ENCODE measurements at places on chromosomes 7 and 10. TPM values are rescaled to one million over a fixed set of nuclear protein-coding genes. Genes with fewer than 3 reads are reported as not detected.

GRCh38 chr10:94591461-94592205, 46.0 kb downstream of the HELLS start:
- DNase-seq: no peak

DNA sequence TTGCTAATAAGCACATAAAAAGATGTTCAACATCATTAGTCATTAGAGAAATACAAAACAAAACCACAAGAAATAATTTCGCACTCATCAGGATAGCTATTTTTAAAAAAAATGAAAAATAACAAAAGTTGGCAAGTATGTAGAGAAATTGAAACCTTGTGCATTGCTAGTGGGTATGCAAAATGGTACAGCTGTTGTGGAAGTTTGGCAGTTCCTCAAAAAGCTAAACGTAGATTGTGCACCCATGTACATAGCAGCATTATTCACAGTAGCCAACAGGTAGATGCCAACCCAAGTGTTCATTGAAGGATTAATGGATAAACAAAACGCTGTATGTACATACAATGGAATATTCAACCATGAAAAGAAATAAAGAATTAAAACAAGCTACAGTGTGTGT, 35.3 kb upstream of the STARD3NL start:
- DNase-seq: no peak

GRCh38 chr10:71264345-71265200, 52.2 kb downstream of the UNC5B start:
- DNase-seq: no peak

- no peak for DNase-seq
These were observed 658 bp upstream of the FZD8 start for GRCh38 chr10:35642793-35643114.

CRPPA gene
- total RNA-seq: 15.9 TPM

DNA sequence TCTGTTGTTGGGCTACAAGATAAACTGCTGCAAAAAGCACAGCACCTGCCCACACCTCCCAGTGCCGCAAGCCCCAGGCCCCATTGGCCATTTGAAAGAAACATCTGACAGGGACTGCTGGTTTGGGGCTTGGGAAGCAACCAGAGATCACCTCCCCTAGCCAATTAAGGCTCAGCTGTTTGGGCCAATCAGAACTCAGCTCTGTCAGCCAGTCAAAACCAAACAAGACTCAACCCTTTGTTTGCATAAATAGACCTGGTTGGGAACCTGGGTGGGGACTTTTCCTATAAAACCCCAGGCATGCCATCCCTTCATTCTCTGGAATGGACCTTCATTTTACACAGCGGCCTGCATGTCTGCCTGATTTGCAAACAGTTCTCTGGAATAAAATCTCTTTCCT, 17.2 kb upstream of the NME8 start:
- no peak for DNase-seq

TMEM139 gene
- total RNA-seq: 3.2 TPM

JCAD gene
- 51.7 TPM for total RNA-seq

GRCh38 chr10:68336754-68337351, 4.1 kb upstream of the PBLD start:
- no peak for DNase-seq

IDI2 gene
- total RNA-seq: not detected

PAPOLB gene
- total RNA-seq: 0.91 TPM

DNA sequence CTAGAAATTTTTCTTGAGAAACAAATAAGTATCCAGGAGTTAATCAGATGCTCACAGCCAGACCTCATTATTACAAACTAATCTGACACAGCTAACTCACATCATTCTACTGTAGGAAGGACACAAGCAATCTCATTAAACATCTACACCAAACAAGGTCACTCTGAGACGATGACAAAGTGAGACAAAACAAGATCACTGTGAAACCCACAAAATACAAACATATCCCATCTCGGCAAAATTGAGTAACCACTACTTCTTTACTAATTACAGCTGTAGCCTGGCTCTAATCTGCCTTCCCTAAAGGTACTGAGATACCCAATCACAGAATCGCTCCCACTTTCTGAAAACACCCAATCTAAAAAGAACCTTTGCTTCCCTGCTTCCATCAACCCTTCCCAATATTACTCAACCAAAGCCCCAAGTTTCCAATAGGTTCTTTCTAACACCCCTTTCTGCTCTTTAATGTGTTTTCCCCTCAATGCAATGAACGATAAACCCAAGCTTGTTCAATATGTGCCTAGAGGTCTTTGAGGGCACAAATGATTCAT, 26.9 kb downstream of the CCDC6 start:
- no peak for DNase-seq

DNA sequence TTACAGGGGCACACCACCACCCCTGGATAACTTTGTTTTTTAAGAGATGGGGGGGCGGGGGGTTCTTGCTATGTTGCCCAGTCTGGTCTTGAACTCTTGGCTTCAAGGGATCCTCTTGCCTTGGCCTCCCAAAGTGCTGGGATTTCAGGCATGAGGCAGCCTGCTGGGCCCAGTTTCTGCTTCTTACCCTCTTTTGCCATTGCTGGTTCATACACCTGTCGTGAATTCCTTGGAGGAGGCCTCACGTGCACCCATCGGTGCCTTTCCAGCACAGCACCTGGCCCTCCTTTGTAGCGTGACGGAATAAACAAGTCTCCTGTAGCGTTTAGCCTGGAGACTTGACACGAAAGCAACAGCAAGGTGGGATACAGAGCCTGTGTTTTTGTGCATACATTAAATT, 75.5 kb downstream of the CARD11 start:
- DNase-seq: peak; percentile 5

DNA sequence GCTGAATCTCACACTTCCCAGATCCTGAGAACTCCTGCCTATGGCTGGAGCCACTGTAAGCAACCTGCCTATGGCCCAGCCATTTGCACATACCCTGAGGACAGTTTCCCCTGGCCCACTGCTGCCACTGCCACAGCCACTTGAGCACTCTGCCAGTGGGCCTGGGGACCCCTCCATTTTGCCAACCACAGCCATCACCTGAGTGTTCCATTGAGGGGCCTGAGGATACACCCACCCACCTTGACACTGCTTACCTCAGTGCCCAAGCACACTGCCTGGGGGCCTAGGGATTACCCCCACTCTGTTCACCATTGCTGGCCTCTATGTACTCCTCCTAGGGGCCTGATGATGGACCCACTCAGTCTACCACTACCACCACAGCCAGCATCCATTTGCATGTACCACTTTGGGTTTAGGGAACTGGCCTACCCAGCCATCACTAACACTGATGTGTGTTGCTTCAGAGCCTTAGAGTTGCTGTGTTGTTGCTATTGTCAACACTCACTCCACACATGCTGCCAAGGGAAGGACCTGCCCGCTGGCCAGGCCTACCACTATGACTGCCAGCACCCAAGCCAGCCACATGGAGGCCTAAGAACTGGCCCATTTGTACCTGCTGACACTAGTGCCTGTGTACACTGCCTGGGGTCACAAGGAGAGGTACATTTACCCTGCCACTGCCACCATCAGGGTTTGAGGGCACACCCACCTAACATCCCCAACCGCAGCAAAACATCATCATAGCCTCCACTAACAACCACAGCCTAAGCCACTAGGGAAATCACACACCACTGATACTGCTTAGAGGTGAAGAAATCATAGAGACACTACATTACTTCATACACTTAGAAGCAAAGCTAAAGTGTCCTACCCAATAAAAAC, 45.9 kb upstream of the ANTXRL start:
- no peak for DNase-seq

LRRC61 gene
- 4.7 TPM for total RNA-seq

DNA sequence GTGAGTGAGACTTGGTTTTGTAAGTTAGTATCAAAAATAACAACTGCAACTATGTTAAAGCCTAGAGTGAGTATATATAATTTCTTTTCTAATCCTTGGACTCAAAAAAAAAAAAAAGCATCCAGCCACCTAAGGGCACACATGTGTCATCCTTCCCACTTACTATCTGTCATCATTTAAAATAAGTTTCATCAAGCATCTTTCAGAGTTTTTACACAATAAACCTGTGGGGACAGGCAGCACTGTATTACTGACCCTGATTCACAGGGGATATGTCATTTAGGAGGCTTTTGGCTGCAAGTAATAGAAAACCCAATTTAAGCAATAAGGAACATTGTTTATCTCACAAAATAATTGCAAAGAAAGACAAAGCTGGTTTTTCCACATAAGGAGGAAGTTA, 32.3 kb upstream of the OSBPL3 start:
- no peak for DNase-seq

STRIP2 gene
- total RNA-seq: 12.7 TPM

SP8 gene
- total RNA-seq: 1.2 TPM

DNA sequence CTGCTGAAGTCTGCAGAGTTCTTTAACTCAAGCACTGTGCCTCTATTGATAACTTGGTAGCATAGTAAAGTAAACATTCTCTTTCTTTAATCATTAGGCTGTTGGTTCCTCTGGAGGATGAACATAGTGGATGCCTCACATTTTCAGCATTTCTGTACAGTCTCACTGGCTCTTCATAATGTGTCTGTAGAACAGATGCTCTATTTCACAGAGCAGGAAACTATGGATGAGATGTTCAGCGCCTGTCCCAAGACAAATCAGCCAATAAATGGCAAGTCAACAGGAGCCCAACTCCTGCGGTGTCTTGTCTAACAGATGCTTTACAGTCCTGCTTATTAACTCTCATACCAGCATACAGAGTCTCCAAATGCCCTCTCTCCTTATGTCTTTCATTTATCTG, 36.5 kb downstream of the NRBF2 start:
- DNase-seq: no peak

GRCh38 chr7:149423449-149424110, 37.3 kb downstream of the ZNF777 start:
- DNase-seq: peak; percentile 14

- DNase-seq: no peak
These were observed 117.9 kb downstream of the AOAH start for GRCh38 chr7:36606153-36606975.

- DNase-seq: no peak
These were observed 4.3 kb downstream of the GPER1 start for GRCh38 chr7:1092161-1092632.

- DNase-seq: no peak
These were observed 90.9 kb downstream of the MTERF1 start for GRCh38 chr7:91789558-91789957.

DNA sequence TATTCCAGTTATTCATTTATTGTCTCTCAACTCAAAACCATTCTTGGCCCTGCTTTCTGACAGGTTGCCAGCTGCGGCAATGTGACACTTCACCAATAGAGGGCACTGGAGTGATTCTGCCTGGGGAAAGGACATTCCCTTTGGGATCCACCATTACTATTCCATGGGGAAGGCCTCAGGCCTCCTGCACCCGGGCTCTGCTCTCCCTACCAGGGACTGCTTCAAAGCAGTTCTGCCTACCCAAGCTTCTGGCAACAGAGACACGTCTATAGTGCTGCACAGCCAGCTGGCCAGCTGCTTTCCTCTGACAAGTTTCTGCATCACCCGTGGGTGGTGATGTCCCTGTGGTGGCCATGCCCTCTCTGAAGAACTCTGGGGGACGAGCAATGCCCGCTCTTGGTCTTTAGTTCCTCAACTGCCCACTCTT, 163.8 kb downstream of the ELMO1 start:
- peak; percentile 82 for DNase-seq

RET gene
- 5.3 TPM for total RNA-seq
